IMR-90 (cell line): ENCODE measurements at places on chromosomes 16 and 17.

GRCh38 chr17:27081002-27081638 is 212.8 kb upstream of the WSB1 start:
- DNase-seq = no peak

- no peak for DNase-seq
Measured at GRCh38 chr17:58246104-58246740, 7.8 kb downstream of the LPO start.

GRCh38 chr17:3657874-3658783 is 10.2 kb downstream of the TAX1BP3 start:
- no peak for DNase-seq

GRCh38 chr16:72764015-72764654 is 283.8 kb downstream of the ZFHX3 start:
- DNase-seq = no peak

GRCh38 chr16:20880867-20881502 is 19.2 kb downstream of the DCUN1D3 start:
- no peak for DNase-seq

DNA sequence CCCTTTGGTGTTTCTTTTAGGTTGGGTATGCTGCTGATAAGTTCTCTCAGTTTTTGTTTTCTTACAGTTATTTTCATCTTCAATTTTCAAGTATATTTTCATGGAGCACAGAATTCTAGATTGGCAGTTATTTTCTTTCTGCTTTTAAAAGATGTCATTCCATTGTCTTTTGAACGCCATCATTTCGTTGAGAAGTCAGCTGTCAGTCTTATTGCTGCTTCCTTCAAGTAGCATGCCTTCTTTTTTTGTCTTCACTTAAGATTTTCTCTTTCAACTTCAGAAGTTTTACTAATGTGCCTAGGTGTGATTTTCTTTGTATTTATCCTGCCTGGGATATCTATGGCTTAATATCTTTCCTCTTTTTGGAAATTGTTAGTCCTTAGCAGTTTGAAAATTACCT is 262.2 kb upstream of the PMFBP1 start:
- peak; percentile 47 for DNase-seq

- peak; percentile 90 for DNase-seq
Measured at GRCh38 chr16:74760007-74760767, 14.4 kb downstream of the FA2H start.

DNA sequence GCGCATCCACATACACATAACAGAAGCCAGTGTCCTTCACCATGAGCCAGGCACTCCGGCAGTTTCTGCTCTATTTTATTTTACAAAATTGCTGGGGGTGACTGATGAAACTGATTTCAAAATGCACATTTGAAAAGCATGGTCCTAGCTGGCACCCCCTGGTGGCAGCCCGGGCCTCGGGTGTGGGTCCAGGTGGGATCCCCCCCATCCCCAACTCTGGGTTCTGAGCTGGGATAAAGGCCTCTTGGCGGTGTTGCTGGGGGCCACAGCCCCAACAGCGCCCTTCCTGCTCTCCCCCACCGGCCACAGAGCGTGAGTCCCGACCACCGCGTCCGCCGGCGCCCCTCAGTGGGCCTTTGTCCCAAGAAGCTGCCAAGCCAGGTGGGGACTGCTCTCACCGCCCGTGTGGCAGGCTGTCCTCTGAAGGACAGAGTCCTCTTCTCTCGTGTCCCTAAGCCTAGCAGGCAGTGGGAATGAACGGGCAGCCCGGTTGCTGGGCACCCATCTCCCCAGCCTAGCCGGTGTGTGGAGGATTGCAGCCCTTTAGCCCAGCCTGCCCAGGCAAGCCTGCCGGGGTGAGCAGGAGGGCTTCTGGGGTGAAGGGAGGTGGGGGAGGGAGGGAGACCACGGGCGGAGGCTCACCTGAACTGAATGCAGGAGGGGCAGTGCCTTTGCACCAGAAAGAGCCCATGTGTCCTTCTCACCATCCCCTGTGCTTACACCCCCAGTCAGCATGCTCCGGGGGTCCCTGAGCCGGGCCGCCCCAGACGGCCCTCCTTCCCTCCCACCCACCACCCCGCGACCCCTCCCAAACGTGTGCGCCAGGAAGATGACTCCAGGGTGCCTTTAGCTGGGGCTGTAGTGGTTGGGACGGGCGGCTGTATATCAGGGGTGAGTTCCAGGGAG is 898 bp downstream of the SNAI3 start:
- peak; percentile 67 for DNase-seq

DNA sequence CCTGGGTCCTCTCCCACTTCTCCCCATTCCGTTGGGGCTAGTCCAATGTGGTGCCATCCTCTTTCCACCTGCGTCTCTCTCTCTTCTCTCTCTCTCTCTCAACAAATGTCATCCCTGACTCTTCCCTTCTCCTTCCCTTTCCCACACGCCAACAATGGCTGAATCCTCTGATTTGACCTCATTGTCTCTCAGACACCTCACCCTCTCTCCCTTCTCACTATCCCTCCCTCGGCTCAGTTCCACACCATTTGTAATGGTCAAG is 628 bp upstream of the ZNF18 start:
- DNase-seq = no peak

GRCh38 chr16:28200661-28201060 is 11.1 kb downstream of the XPO6 start:
- no peak for DNase-seq

GRCh38 chr16:58507963-58508670 is 7.2 kb upstream of the SETD6 start:
- no peak for DNase-seq

GRCh38 chr16:87921236-87921773 is 15.0 kb downstream of the CA5A start:
- DNase-seq = no peak
